A549 treated with RU486 at 1 μM for 4 hours (cell line): ENCODE measurements at places on chromosomes 11 and 22. TPM values are rescaled to one million over a fixed set of nuclear protein-coding genes. Genes with fewer than 3 reads are reported as not detected.

MAP6 gene
- 1.5 to 2.0 TPM (median 1.7 TPM) in 5 replicates for total RNA-seq

MIOX gene
- total RNA-seq = not detected in 5 replicates

JRKL gene
- 2.6 to 6.4 TPM (median 5.4 TPM) in 5 replicates for total RNA-seq

TRIM77 gene
- not detected in 5 replicates for total RNA-seq

MED17 gene
- total RNA-seq = 14.7 to 22.6 TPM (median 20.9 TPM) in 5 replicates

SERPING1 gene
- 0.27 to 1.7 TPM (median 0.38 TPM) in 5 replicates for total RNA-seq

CD44 gene
- total RNA-seq = 656 to 874 TPM (median 717 TPM) in 5 replicates

GGTLC3 gene
- total RNA-seq = not detected in 5 replicates

SCUBE2 gene
- total RNA-seq = 0.29 to 0.68 TPM (median 0.45 TPM) in 5 replicates

SSTR3 gene
- total RNA-seq = not detected in 5 replicates

RAPSN gene
- total RNA-seq = 0.07 TPM in 1 of 5 replicates, not detected in the others

IL17REL gene
- total RNA-seq = 0.02 TPM in 1 of 5 replicates, not detected in the others

MN1 gene
- 2.0 to 3.6 TPM (median 2.9 TPM) in 5 replicates for total RNA-seq

MFRP gene
- not detected in 5 replicates for total RNA-seq

SLC22A6 gene
- total RNA-seq = not detected in 5 replicates

EXPH5 gene
- 0.02 to 0.06 TPM (median 0.04 TPM) in 4 of 5 replicates, not detected in the other for total RNA-seq

MRE11 gene
- 9.0 to 19.1 TPM (median 15.4 TPM) in 5 replicates for total RNA-seq

ST14 gene
- 0.07 to 0.56 TPM (median 0.13 TPM) in 5 replicates for total RNA-seq

TREH gene
- total RNA-seq = not detected in 5 replicates

PLAAT2 gene
- 0.23 to 0.27 TPM in 2 of 5 replicates, not detected in the others for total RNA-seq

OR51E2 gene
- total RNA-seq = not detected in 5 replicates

OR52A1 gene
- total RNA-seq = not detected in 5 replicates

SLC17A6 gene
- total RNA-seq = not detected in 5 replicates

DNAJB7 gene
- not detected in 5 replicates for total RNA-seq

PLEKHA7 gene
- total RNA-seq = 15.9 to 23.1 TPM (median 21.4 TPM) in 5 replicates

PPP6R3 gene
- total RNA-seq = 47.2 to 56.1 TPM (median 54.0 TPM) in 5 replicates

SCGB1A1 gene
- 0.39 TPM in 1 of 5 replicates, not detected in the others for total RNA-seq

DENND6B gene
- 2.1 to 3.3 TPM (median 2.7 TPM) in 5 replicates for total RNA-seq

SLC22A12 gene
- total RNA-seq = not detected in 5 replicates

TRPC6 gene
- 0.94 to 1.4 TPM (median 1.1 TPM) in 5 replicates for total RNA-seq

MS4A3 gene
- not detected in 5 replicates for total RNA-seq

NPAS4 gene
- not detected in 5 replicates for total RNA-seq

CHCHD10 gene
- 88.8 to 228 TPM (median 169 TPM) in 5 replicates for total RNA-seq

TECTA gene
- total RNA-seq = 0.03 to 0.16 TPM (median 0.06 TPM) in 5 replicates

SHANK3 gene
- 3.0 to 6.1 TPM (median 4.6 TPM) in 5 replicates for total RNA-seq

MPEG1 gene
- total RNA-seq = not detected in 5 replicates

PATE4 gene
- total RNA-seq = not detected in 5 replicates

OR4C15 gene
- total RNA-seq = not detected in 5 replicates
